ENCODE measurements at places on chromosomes 2 and 18.
A peak's percentile ranks its signal among the peaks of the same experiment; 100 is the strongest.

DNA sequence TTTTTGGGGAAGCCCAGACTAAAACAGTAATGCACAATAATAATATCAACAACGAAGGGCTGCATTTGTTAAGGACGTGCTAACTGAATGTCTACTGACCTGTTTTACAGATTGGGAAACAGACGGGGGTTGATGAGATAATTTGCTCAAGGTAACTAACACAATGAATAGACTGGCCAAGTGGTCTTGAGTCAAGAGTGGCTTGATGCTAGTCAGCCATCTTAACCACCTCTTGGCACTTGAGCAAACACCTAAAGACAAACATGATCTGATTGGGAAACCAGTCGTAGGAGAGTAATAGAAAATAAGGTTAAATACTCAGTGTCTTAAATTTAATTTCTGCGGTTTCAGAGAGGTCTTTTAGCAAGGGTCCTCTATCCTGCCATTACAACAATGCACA lies 14.2 kb downstream of the RHBDD1 start:
- no peak overlapping the region for H3K4me3 ChIP-seq
- H3K27me3 ChIP-seq = no peaks in the 10 kb centered on the region
- peaks cover 30% of the 10 kb centered on the region for H3K36me3 ChIP-seq
- no peak for DNase-seq
- H3K4me1 ChIP-seq = peaks cover 25% of the 10 kb centered on the region
- H3K27ac ChIP-seq = no peak overlapping the region

GRCh38 chr2:241051578-241052487 lies 50.3 kb downstream of the MTERF4 start:
- DNase-seq = no peak
- peaks cover 3% of the 10 kb centered on the region for H3K4me1 ChIP-seq
- H3K36me3 ChIP-seq = peaks cover 35% of the 10 kb centered on the region
- H3K27me3 ChIP-seq = no peaks in the 10 kb centered on the region
- no peak overlapping the region for H3K4me3 ChIP-seq

DNA sequence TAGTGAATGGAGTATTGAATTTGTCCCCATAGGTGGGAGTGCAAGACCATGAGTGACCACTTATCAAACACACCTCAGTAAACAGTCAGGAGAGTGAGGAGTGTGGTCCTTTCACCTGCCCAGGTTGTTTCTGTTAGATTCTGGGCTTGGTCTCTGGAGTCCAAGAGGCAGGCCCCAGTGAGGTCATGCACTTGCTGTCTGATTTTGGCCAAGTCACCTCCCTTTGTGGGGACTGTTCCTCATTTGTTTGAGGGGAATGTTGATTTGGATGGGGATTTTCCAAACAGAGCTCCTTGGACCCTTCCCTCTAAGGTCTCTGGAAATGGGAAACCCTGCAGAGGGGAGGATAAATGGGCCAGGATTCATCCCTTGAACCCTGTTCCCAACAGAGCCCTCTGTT lies 7.3 kb downstream of the IL1RN start:
- no peaks in the 10 kb centered on the region for H3K36me3 ChIP-seq
- no peak overlapping the region for H3K27ac ChIP-seq
- H3K4me1 ChIP-seq = peaks cover 17% of the 10 kb centered on the region
- DNase-seq = no peak

- peaks cover 45% of the 10 kb centered on the region for H3K27me3 ChIP-seq
- no peaks in the 10 kb centered on the region for H3K36me3 ChIP-seq
- DNase-seq = no peak
- peaks cover 3% of the 10 kb centered on the region for H3K4me1 ChIP-seq
- H3K4me3 ChIP-seq = no peak overlapping the region
These were observed 1.8 kb upstream of the PDE11A start for GRCh38 chr2:178074123-178075005.

- H3K4me3 ChIP-seq = no peak overlapping the region
- H3K4me1 ChIP-seq = no peaks in the 10 kb centered on the region
- peaks cover 5% of the 10 kb centered on the region for H3K27me3 ChIP-seq
- no peak overlapping the region for H3K27ac ChIP-seq
- no peak for DNase-seq
These were observed 99.1 kb downstream of the PTGR3 start for GRCh38 chr18:75109819-75110218.

DNA sequence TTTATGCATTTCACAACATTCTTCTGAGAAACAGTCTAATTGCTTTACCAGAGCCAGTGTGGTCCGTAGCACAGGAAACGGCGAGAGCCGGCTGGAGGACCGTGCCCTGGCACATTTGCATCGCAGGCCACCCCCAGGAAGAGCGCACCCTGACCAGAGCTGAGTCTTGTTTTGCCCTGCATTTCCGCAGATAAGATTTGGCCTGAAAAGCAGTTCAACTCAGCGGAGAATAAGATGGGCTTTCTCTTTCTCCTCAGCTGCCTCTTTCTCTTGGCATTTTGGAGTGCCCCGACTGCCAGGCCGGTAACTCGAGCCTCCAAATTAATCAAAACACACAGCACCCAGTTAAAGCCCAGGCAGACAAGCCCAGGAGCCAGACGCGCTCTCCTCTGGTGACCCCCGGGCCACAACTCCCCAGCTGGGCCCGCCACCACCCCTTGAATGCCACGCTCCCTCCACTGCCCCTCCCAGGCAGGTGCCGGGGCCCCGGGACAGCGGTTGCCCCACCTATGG lies 464 bp downstream of the COL4A4 start:
- H3K36me3 ChIP-seq = peaks cover 21% of the 10 kb centered on the region
- peak overlapping the region; percentile 87 for H3K4me3 ChIP-seq
- H3K27me3 ChIP-seq = peaks cover 5% of the 10 kb centered on the region
- peak overlapping the region; percentile 89 for H3K27ac ChIP-seq

- H3K4me1 ChIP-seq = peaks cover 29% of the 10 kb centered on the region
- H3K27ac ChIP-seq = peak overlapping the region; percentile 82
- no peaks in the 10 kb centered on the region for H3K27me3 ChIP-seq
- DNase-seq = no peak
- no peaks in the 10 kb centered on the region for H3K36me3 ChIP-seq
These were observed 199.0 kb downstream of the LPIN1 start for GRCh38 chr2:11945139-11946126.

DNA sequence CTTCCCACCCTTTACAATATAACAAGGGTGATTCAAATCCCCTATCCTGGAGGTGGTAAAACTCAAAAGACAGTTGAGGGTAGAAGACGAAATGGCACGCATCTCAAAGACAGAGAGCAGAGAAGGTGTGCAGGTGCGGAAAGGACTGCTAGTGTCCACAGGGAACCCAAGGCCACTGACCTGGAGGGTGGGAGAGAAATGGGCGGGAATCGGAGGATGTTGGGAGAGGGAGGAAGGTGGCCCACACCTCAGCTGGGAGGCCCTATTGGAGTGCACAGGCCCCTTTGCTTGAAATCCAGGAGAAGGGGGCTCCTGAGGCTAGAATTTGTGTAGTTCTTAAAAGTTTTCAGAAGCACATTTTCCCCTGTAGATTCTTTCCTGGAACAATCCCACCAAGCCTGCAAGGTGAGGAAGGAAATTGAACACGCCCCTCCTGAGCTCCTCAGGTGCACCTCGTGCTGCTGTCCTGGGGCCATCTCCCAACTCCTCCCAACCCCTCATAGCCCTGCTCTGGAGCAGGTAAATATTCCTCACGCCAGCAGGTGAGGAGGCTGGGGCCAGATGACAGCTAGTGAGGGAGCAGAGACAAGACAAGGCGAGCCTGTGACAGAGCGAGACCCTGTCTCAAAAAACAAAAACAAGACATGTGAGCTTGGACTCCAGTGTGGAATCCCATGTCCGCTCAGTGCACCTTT lies 99.3 kb downstream of the MCFD2 start:
- no peaks in the 10 kb centered on the region for H3K36me3 ChIP-seq
- H3K4me1 ChIP-seq = no peaks in the 10 kb centered on the region
- no peak for DNase-seq
- no peak overlapping the region for H3K27ac ChIP-seq
- H3K4me3 ChIP-seq = no peak overlapping the region

- no peaks in the 10 kb centered on the region for H3K36me3 ChIP-seq
- no peak overlapping the region for H3K27ac ChIP-seq
- H3K27me3 ChIP-seq = peaks cover 11% of the 10 kb centered on the region
- no peaks in the 10 kb centered on the region for H3K4me1 ChIP-seq
These were observed 28.1 kb upstream of the SATB2 start for GRCh38 chr2:199485732-199486335.

- no peak overlapping the region for H3K27ac ChIP-seq
- no peaks in the 10 kb centered on the region for H3K36me3 ChIP-seq
- no peak for DNase-seq
- no peaks in the 10 kb centered on the region for H3K27me3 ChIP-seq
These were observed 640.9 kb upstream of the SOX11 start for GRCh38 chr2:5051300-5051699.

GRCh38 chr2:58042486-58042970 lies 4.1 kb upstream of the VRK2 start:
- no peak overlapping the region for H3K4me3 ChIP-seq
- no peak for DNase-seq
- no peaks in the 10 kb centered on the region for H3K27me3 ChIP-seq
- H3K4me1 ChIP-seq = peaks cover 60% of the 10 kb centered on the region

DNA sequence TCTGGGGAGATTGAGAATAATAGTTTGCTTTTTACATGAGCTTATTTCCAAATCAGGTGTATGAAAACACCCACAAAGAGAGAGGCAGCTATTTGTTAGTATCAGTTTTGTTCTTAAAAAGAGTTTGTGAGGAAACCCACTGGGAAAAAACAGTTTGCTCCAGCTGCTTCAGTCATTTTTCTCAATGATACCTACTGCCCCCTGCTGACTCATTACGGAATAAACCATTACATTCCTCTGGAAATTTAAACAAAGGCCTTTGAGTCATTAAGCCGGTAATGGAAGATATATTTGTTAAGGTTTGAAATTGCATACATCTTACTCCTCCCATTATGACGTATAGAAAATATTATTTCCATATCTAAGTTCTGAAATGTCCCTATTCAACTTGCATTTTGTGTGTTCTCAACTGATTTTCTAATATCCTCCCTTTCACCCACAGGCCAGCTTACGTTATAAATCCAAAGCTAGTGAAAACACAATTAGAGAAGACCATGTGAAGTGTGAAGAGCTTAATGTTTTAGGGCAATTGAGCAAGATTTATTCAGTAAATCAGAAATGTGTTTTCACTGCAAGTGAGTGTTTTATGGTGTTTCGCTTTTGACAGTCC lies 761.6 kb downstream of the DSC3 start:
- no peaks in the 10 kb centered on the region for H3K36me3 ChIP-seq
- no peak overlapping the region for H3K4me3 ChIP-seq
- no peak overlapping the region for H3K27ac ChIP-seq
- no peaks in the 10 kb centered on the region for H3K27me3 ChIP-seq

- H3K4me3 ChIP-seq = no peak overlapping the region
- no peak for DNase-seq
- no peak overlapping the region for H3K27ac ChIP-seq
- no peaks in the 10 kb centered on the region for H3K36me3 ChIP-seq
- no peaks in the 10 kb centered on the region for H3K4me1 ChIP-seq
- H3K27me3 ChIP-seq = peaks cover 7% of the 10 kb centered on the region
These were observed 50.4 kb downstream of the SPATS2L start for GRCh38 chr2:200356857-200357384.

DNA sequence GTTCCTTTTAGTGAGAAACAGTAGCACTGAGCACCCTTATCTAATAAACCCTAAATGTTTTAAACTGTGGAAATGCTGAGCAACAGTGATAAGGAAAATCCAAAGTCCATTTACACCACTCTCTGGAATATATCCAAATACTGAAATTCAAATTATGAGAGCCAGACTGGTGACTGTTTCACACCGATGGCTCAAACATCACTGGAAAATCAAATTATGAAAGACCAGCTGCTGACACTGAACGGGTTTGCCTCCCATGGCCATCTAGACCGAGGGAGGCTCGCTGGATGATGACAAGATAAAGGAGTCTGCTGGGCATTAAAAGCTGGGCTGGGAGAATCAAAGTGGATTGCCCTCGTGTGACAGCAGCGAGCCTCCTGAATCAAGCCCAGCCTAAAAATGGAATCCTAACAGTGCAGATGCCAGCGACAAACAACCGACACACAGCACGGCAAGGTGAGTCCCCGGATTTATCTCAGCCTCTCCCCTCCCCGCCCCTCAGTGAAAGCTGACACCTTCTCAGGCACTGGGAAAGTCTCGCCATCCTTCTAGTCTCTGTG lies 30.3 kb downstream of the SERPINE2 start:
- no peak overlapping the region for H3K27ac ChIP-seq
- no peak overlapping the region for H3K4me3 ChIP-seq
- H3K4me1 ChIP-seq = no peaks in the 10 kb centered on the region
- H3K27me3 ChIP-seq = peaks cover 5% of the 10 kb centered on the region
- no peaks in the 10 kb centered on the region for H3K36me3 ChIP-seq

DNA sequence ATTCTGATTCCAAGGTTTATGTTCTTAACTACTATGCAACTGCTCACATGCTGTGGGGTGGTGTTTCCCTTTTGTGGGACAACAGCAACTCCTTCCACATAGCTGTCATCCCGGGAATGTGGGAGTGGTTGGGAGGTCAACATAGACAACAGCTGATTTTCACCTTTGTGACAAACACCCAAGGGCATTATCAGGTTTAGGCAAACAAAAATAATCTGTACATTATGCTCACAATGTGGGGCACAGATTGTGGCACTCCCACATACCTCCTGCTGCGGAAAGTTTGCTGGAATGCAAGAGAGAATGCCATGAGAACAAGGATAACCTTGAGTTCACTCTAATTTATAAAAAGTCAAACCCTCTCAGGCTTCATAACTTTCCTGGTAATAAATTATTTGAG lies 582.6 kb downstream of the CNTNAP5 start:
- H3K27ac ChIP-seq = no peak overlapping the region
- no peak for DNase-seq
- no peaks in the 10 kb centered on the region for H3K4me1 ChIP-seq
- H3K4me3 ChIP-seq = no peak overlapping the region
- H3K27me3 ChIP-seq = no peaks in the 10 kb centered on the region
- H3K36me3 ChIP-seq = no peaks in the 10 kb centered on the region

- DNase-seq = no peak
- no peaks in the 10 kb centered on the region for H3K27me3 ChIP-seq
- no peak overlapping the region for H3K4me3 ChIP-seq
These were observed 76.1 kb upstream of the AQP4 start for GRCh38 chr18:26941584-26941983.

GRCh38 chr18:58156516-58156915 lies 112.5 kb downstream of the NEDD4L start:
- H3K4me3 ChIP-seq = no peak overlapping the region
- no peaks in the 10 kb centered on the region for H3K36me3 ChIP-seq
- no peaks in the 10 kb centered on the region for H3K27me3 ChIP-seq
- DNase-seq = no peak
- H3K27ac ChIP-seq = no peak overlapping the region

DNA sequence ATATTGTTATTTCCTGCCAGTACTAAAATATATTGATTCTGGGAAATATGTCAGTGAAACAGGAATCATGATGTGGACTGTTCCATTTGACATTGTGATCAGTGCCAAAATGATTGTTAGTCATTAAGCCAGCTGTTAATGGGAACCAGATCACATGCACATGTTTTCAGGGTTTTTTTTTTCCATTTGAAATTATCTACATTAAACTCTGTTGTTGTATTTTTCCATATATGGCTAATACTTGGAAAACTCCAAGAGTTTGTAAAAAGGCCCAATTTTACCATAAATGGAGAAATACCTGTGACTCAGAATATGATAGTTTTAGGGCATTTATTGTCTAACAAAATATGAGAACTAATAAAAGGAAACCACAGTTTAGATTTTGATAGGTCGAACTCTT lies 13.4 kb downstream of the ITGAV start:
- H3K4me3 ChIP-seq = no peak overlapping the region
- no peaks in the 10 kb centered on the region for H3K27me3 ChIP-seq
- no peaks in the 10 kb centered on the region for H3K4me1 ChIP-seq
